ENCODE measurements at places on chromosomes 12 and 14.

- DNase-seq = no peak
Measured at GRCh38 chr14:34437729-34438080, 24.3 kb downstream of the SPTSSA start.

- no peak for DNase-seq
Measured at GRCh38 chr14:35257809-35258208, 34.4 kb upstream of the PSMA6 start.

DNA sequence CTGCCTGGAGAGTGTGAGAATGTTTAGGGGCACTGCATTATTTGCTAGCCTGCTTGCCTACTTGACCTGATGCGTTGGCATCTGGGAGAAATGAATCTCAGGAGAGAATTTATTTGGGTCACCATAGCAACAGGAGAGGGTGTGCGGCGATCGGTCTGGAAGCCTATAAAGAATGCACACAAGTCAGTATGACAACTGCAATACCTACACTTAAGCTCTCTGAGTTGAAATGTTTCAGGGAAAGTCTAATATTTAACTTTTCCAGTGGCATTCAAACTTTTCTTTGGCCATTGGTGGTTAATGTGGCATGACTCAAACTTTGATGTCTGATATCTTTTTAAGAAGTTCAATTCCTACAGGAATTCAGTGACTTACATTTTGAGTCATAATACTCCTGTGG is 205.1 kb downstream of the NEDD1 start:
- no peak for DNase-seq

DNA sequence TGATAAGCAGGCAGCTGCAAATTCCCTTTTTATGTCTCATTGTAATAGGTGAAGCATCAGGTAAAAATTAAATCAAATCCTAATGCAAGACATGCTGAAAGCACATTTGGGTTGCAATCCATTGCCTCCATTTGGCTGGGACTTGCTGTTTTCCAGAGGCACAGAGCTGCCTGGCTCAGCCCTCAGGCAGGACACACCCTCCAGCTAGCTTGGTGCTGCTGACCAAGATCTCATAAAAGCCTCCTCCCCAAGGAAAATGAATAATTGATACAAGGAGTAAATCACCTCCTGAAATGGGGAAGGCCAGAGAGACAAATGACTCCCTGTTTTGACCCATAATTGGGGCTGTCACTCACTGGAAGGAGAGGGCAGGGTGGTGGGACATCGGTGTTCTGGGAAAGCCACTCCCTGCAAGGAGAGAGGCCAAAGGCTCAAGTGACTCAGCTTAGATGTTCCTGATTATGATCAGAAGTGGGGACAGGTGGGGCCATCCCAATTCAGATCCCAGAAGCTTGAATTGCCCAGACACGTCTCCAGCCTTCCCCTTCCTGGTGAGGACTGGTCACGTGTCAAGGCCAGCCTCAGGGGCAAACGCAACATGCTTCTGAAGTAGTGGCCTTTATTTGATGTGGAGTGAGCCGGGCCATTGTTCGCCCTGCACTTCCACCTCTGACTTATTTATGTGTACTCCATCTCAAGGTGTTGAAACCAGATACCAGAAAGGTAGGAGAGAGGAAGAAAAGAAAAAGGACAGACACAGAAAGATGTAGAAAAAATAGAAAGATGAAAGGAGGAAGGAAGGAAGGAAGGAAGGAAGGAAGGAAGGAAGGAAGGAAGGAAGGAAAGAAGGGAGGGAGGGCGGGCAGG is 773.7 kb downstream of the BCL11B start:
- no peak for DNase-seq

DNA sequence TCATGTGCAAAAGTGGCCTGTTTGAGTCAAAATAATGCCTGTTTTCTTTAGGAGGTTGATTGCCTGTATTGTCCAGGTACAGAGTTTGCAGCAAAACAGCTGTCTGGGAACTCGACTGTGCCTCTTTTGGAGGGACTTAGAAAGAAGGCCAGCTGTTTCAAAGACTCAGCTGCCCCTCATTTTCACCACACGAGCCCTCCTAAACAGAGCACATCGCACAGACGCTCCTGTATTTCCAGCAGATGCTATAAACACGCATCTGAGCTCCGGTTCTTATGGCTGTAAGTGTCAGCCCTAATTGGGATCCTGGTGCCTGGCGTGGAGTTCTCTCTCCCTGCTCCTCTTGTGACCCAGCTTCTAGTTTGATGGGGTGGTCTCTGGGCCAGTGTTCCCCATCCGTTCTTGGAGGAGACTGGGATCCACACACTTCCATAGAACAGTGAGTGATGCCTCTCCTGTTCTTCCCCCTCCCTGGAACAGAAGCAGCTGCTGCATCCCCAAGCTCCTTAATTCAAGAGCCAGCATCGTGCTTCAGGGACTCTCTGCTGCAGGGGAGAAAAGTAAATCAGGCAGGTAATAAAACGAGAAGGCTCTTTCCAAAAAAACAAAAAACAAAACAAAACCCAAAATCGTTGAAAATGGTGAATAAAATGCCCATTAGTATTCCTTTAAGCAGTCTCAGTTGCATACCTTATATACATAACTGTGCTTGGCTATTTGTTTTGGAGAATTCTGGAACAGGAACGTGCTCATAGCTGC is 269.0 kb downstream of the SLC15A4 start:
- no peak for DNase-seq
